ENCODE measurements at places on chromosomes 12 and 14.
A peak's percentile ranks its signal among the peaks of the same experiment; 100 is the strongest.

DNA sequence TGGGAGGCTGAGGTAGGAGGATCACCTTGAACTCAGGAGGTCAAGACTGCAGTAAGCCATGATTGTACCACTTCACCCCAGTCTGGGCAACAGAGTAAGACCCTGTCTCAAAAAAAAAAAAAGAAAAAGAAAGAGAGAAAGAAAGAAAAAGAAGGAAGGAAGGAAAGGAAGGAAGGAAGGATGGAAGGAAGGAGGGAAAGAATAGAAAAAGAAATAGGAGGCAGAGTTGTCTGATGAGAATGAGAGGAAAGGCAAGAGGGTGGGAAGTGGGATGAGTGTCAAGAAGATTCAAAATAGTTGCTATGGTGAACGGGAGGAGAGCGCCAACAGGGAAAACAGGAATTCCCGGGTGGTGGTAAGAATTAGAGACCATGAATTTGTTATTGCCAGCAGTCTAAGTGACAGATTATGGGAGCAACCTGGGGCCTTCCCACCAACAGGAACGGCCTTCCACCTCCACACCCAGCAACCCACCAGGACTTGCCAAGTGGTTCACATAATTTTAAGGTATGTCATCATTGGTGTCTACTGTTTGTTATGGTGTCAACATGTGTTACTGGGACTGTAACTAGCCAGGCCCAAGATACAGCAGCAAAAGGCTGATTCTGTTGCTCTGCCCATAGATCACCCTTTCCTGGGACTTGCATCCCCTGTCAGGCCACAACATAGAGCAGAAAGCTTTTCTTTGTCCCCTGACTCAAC is 36.1 kb upstream of the C12orf76 start:
- no peak for DNase-seq

DNA sequence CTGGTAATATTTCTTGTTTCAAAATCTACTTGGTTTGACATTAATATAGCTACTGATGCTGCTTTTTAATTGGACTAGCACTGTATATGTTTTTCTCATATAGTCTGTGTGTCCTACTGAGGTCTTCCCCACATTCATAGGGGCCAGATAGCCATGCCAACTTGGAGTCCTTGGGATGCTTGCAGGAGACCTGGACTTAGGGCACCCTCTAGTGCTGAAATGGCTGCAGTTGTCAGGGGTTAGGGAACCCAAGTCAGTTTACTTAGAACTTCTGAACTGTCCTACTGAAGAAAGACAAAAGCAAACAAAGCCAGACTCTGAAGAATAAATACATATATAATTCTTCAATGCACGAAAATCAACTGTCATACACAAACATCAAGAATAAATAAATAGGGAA is 279.9 kb upstream of the SYT1 start:
- DNase-seq: no peak

DNA sequence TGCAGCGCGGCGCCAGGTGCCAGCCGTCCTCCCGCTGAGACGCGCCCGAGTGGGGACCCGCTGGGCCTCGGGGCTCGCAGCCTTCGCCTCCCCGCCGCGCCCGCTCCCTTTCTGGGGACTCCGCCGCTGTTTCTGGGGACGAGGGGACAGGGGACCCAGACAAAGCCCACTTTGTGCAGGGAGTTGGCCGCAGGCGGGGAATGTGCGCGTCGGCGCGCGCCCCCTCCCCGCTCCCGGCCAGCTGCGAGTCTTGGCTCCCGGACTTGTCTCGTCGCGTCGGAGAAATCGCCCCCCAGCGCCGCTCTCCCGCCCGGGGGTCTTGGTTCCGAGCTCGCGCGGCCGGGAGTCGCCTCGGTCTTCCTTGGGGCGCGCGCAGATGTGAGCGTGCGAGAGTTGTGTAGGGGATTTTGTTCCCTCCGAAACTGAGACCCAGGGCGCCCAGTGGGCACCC is 717 bp downstream of the VASH1 start:
- DNase-seq: no peak

DNA sequence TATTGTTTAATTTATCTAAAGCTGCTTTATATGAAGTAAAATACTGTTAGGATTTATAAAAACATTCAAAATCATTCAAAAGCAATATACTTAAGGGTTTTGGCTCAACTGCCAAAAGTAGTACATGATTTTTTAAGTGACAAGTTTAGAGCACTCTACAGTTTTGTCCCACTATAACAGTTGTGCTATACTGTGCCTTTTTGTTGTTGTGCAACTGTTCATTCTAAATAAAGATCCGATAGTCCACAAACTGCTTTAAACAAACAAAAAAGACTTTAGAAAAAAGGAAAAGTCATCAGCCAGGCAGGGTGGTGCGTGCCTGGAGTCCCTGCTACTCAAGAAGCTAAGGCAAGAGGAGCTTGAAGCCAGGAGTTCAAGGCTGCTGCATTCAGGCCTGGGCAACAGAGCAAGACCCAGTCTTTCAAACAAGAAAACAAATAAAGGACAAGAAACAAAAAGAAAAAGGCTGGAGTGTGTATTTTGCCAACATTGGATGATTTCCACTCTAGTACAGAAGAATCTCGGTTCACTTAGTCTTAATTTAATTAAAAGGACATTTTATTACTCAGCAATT is 7.3 kb downstream of the C2CD5 start:
- no peak for DNase-seq

GRCh38 chr12:6312529-6313325 is 2.2 kb downstream of the PLEKHG6 start:
- DNase-seq: peak; percentile 82
